ENCODE measurements at places on chromosomes 11 and 22.

- no peak for DNase-seq
Measured at GRCh38 chr11:120462825-120463224, 48.7 kb upstream of the GRIK4 start.

- DNase-seq: no peak
Measured at GRCh38 chr22:37930270-37930951, 23.0 kb downstream of the C22orf23 start.

GRCh38 chr11:73566422-73566821 lies 31.5 kb downstream of the FAM168A start:
- DNase-seq: peak; percentile 37

DNA sequence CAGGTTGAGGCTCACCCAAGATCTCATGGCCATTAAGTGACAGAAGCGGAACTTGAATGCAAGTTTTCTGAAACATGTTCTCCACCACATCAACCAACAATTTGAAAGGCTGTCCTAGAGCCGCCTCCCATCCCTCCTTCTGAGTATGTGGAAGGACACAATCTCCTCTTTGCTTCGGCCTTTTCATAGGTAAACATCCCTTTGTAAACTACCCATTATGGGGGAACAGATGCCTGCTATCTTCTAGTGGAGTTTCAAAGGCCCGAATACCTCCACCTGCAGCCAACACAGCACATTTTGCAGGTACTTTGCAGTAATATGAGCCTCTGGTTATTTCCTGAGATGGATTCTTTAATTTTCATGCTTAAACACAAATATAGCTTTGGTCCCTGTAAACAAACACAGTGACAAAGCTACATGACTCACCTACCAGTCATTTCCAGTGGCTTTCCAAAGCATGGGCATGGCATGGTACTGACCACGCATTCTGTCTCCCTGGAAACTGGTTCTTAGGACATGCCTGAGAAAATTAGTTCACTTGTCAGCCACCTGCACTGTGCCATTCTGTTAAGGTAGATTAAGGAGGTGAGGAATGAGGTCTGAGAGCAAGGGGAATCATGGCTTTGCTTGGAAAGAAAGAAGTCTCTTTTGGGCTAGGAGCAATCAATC lies 60.2 kb downstream of the EHF start:
- DNase-seq: peak; percentile 56
